AG09319 (cell line): ENCODE measurements at places on chromosomes 11 and 22.

DNA sequence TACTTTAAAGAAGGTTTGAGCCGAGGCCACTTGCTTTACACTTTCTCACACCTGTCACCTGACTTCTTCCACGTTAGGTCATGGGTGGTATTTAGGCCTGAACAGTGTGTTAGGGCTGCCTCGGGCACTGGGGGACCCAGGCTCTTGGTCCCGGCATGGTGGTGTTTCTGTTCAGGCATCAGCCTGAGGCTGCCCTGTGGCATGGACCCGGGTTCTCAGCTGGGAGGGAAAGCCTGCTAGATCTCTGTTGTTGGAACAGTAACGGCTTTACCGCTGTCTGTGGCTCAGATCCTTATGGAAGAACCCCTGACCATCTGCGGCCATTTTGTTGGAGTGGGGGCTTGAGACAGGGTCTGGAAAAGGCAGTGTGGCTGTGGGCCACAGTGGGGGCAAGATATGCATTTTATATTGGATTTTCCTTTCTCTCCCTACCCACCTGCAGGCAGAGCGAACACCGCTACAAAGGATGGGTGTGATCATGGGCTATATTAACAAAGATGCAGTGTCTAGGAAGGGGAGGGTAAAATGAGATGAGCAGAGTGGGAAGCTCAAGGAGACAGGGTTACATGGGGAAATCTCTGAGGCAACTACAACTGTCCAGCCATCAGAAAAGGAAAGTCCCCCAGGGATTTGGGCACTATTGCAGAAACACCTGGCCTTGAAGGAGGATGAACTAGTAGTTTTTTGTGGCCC is 1.6 kb upstream of the KCNJ11 start:
- DNase-seq: no peak

- DNase-seq: peak; percentile 46
These were observed 117.8 kb downstream of the APOL5 start for GRCh38 chr22:35835267-35835997.

GRCh38 chr11:58625826-58626460 is 3.5 kb downstream of the CNTF start:
- no peak for DNase-seq

DNA sequence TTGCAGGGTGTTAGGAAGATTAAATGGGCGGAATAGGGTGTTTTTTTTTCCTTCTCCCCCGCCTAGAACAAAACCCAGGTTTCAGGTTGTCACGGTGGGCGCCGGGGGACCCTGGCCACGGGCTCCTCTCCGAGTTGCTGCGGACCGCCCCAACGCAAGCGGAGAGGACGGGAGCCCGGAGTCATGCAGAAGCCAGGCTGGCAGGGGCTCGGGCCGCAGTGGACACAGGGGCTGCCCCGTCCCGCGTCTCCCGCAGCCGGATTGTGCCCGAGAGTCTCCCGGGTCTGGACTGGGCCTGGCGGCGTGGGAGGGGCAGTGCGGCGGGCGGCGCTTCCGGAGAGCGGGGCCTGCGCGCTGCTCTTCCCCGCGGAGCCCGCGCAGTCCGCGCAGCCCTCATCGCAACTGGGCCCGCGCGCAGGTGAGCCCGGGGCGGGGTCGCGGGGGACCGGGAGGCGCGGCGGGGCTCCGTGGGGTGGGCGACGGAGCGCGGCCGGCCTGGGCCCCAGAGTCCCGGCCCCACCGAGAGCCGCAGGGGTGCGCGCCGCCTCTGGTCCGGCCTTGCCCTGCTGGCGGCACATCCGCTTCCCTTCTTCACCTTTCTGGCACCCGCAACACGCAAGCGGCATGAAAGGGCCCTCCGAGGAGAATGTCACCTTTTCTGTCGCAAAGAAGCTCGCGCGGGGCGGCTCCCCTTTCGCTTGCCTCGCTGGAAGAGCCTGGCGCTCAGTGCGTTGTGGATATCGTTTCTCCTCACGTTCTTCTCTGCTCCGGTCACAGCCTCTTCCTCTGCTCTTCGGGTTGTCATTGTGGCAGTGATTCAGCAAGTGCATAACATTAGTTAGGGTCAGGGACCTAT is at the start of gene TIRAP:
Gene TIRAP, plus strand, starts transcription at position 358 of the 856 bp plus-strand sequence. CDS start 7,802 bp downstream, outside the sequence.
- no peak for DNase-seq

DNA sequence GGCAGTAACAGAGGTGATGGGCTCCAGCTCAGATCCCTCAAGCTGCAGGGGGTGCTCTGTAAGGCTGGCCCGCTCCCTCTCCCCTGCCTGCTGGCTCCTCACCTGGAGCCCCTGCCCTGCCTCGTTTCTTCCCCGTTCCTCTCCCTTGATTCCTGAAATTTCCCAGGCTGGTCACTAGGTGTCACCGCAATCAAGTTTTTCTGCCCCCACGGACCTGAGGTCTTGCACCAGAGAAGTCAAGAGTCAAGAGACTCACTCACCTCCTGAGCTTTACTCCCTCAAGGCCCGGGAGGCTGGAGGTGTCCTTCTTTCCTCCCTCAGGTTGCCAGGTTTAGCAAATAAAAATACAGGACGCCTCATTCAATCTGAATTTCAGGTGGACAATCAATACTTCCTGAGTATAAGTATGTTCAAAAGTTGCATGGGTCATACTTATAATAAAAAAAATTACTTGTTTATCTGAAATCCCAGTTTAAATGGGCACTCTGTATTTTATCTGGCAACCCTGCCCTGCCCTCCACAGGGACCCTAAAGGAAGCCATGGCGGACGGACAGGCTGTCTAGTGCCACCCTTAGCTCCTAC is 69.2 kb downstream of the SCUBE1 start:
- no peak for DNase-seq

DNA sequence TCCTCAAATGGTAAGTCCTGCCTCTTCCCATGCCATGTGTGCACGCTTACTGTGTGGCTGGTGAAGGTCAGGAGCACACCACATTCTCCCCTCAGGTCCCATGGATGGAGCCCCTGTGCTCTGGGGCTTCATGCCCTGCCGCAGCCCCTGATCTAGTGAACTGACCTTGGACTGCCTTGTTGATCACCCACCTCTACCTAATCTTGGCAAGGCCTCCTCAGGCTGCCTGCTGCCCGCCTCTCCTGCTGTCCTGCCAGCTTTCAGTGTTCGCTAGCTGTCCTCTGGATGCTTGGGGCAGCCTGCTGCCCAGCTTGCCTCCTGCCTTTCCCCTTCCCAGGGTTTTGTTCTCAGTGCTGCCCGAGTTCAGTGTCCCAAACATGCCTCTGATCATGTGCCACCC is 38.1 kb downstream of the CABIN1 start:
- no peak for DNase-seq
